ENCODE measurements at places on chromosomes 11 and 22.

GRCh38 chr11:72681226-72682153, 7.3 kb upstream of the PDE2A start:
- no peak for DNase-seq

GRCh38 chr22:33535937-33536875, 384.1 kb downstream of the LARGE1 start:
- no peak for DNase-seq

DNA sequence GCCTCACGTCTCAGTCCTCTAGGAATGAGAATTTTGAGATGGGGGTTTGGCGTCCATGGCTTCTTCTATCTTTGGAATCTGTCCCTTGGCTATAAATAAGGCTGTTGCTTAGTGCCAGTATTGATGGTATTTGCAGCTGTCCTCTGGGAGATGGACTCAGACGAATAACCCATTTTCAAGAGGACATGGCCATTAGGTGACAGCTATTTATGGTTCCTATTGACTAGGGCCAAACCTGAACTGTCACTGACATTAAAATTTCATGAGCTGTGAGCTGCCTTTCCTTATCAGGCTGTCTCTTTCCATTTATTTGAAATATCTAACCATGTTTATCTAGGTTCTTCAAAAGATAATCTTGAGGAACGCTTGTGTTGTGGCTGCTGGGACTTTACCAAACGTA, 92.7 kb downstream of the NAV2 start:
- DNase-seq = no peak

GRCh38 chr11:112118176-112118575, 31.5 kb downstream of the SDHD start:
- no peak for DNase-seq

GRCh38 chr22:50585238-50585637, 2.6 kb upstream of the CHKB start:
- no peak for DNase-seq

- DNase-seq = no peak
Measured at GRCh38 chr11:114799476-114799875, 121.1 kb downstream of the NXPE2 start.

GRCh38 chr11:115215694-115216617, 288.3 kb downstream of the CADM1 start:
- no peak for DNase-seq

- no peak for DNase-seq
Measured at GRCh38 chr22:40107244-40107643, 70.5 kb upstream of the TNRC6B start.

GRCh38 chr22:47615051-47615450, 852.6 kb downstream of the TBC1D22A start:
- no peak for DNase-seq

DNA sequence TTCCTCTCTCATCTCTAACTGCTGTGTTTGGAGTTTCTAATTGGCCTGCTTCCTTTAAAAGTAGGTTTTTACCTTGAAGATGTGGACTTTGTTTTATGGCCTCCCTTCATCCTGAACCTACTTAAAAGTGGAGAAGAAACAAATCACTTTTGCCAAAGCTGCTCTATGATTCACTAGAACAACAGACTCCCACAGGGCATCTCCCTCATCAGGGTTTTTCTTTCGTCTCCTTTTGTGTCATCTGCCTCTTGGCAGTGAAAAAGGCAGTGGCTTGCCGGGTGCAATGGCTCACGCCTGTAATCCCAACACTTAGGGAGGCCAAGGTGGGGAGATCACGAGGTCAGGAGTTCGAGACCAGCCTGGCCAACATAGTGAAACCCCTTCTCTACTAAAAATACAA, 186.6 kb upstream of the MTNR1B start:
- no peak for DNase-seq

- DNase-seq = no peak
Measured at GRCh38 chr11:38594895-38595294, 1996.9 kb upstream of the RAG2 start.

DNA sequence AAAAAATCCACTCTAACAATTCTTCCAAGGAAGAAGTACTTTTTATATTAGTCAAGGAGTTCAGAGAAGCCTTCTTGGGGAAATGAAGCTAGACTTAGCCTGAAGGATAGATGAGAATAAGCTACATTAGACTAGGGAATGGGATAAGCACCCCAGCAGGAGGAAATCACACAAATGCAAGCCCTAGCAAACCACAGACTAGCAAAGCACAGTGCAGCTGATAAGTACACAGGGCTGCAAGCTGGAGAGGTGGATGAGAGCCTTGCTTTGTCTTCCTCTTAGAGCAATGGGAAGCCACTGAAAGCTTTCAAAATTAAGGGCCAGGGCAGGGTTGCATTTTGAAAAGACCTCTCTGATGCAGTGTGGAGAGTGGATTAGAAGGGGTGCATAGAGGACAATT, 946.2 kb downstream of the LRRC4C start:
- DNase-seq = no peak

- DNase-seq = no peak
Measured at GRCh38 chr11:31997955-31998354, 92.9 kb upstream of the RCN1 start.

DNA sequence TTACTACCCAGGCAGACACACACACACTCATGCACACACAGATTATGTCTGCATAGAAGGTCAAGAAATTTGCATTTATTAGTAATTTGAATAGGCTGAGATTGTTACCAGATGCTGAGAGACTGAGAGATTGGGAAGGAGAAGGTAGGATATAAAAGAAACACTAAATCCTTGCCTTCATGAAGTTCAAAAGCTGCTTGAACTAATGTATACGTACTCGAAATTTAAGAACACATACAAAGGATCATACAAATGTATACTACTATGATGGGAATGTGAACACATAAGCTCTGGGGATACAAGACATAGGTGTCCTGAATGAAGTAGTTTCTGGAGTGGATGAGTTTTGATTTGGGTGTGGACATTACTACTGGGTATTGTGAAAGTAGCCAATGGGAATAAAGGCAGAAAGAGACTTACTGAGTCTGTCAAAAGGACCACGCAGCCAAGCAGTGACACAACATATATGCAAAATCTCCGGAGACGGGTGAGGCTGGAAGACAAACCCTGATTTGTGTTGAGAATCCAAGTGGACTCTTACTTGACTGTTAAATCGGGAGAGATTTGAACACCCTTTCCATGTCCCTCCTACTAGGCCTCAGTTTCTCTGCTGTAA, 7.3 kb upstream of the PKNOX2 start:
- no peak for DNase-seq

- no peak for DNase-seq
Measured at GRCh38 chr11:118015385-118015841, 29.2 kb downstream of the IL10RA start.

DNA sequence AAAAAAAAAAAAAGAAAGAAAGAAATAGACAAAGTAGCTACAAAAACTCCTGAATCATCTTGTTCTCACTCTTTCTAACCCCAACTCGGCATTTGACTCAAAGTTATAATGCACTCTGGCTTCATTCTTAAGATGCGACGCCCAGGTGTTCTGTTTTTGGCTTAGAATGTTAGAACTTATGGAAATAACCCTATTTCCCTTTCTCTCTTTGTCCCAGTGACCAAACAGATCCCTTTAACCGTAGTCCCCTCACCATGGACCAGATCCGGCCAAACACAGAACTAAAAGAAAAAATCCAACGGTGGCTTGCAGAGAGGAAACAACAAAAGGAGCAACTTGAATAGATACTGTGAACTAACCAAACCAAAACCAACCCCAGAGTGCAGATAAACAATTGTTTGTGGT, 5.3 kb upstream of the ATP5MG start:
- DNase-seq = no peak

DNA sequence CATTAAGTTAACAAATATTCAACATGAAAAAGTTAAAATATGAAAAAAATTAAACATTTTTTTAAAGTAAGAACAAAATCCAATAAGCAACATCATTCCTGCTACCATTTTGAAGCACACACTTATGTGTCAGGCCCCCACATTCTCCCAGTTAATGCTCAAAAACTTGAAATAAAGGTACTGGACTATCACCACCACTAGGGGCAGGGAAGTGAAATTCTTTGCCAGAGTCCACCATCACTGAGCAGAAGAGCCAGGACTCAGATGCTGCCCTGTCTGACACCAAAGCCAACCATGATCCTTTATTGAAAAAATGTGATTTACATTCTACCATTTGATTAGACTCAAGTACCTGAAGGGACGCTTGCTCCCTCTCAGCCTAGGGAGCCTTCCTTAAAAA, 39.1 kb downstream of the PITPNB start:
- DNase-seq = peak; percentile 8

DNA sequence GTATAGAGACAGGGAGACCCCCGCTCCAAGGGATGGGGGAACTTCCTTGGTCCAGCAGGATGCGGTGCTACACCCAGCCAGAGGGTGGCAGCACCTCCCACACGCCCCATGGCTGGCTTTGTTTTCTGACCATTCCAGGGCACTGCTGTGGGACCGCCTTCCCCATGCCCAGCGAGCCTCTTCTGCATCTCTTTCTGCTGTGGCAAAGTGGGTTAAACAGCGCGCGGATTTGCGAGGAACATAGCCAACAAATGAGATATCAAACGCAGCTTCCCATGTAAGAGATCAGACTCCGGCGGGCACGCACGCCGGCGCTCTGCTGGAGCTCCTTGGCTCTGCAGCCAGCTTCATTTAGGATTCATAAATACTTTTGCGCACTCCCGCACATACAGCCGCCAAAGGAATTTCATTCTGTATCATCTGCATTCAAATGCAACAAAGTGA, 485.8 kb upstream of the CADM1 start:
- no peak for DNase-seq

DNA sequence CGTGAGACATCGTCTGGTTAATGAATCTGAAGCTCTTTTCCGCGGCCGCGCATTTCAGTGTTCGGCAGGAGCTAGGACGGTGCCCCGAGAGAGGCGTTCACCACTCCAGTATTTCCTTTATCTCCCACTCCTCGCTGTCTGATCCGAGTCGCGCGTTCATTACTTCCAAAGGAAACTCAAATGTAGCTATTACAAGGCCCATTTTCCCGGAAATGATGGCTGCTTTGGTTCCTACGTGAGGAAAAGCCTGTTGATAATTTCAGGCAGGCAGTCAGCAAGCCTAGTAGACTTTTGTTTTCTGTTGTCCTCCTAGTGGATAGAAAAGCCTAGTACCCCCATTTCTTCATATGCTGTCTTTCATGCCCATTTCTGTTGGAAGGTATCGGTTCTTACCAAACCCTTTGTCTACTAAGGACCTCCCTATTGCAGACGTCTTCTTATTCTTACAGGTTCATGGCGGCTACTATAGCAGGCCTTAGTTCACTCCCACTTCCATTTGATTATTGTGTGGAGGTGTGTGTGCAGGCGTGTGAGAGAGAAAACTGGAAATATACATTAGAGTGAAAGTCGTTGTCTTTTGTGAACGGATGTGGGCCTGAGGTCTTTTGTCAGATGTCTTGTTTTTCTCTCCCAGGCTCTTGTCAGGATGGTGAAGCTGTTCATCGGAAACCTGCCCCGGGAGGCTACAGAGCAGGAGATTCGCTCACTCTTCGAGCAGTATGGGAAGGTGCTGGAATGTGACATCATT, 737 bp downstream of the RBM4 start:
- DNase-seq = no peak

- DNase-seq = no peak
Measured at GRCh38 chr11:2868506-2869133, 17.0 kb downstream of the CDKN1C start.

DNA sequence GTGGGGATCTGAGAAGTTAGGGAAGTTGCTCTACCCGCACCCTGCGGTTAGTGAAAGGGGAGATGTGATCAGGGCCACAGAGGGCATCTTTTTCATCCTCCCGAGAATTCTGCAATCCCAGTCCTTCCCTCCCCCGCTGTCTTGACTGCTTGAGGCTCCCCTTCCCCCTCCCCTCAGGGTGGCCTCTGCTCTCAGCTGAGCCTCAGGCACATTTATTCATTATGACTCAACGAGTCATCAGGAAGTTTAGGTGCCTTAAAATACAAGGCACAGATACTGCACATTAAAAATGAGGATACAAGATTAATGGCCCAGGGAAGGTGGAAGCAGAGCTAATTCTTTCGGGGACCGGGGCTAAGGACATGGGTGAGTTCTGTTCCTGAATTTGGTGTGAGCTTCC, 104.0 kb downstream of the CACNA1I start:
- DNase-seq = no peak

- DNase-seq = no peak
Measured at GRCh38 chr11:117497206-117497951, 169.7 kb downstream of the CEP164 start.

- DNase-seq = no peak
Measured at GRCh38 chr22:32333141-32333768, 24.4 kb upstream of the RFPL3 start.

GRCh38 chr11:131354251-131354701, 16.1 kb upstream of the NTM start:
- no peak for DNase-seq

DNA sequence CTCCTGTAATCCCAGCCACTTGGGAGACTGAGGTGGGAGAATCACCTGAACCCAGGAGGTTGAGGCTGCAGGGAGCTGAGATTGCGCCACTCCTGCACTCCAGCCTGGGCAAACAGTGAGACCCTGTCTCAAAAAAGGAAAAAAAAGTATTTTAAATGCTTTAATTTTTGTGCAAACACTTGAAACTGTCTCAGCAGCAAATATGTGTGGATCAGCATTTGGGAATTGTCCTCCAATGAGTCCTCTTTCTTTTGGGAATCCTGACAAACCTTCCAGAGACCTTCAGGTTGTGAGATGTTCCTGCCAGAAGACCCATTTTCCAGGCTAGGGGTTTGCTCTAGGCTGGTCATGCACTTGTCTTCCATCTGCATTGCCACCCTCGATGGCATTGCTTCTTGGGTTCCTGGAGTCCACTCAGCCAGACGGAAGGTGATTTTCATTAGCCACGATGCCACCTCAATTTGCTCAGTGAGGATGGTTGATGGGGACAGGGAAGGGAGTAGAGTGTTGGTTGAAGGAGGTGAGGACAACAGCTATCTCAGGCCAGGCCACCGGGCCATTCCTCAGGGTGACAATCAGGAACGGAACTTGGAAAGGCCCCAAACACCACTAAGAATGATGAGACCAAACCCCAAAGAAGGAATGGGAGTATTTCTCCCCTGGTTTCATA, 55.4 kb downstream of the ST14 start:
- no peak for DNase-seq

- DNase-seq = peak; percentile 33
Measured at GRCh38 chr22:24155627-24156140, 25.6 kb upstream of the SUSD2 start.

DNA sequence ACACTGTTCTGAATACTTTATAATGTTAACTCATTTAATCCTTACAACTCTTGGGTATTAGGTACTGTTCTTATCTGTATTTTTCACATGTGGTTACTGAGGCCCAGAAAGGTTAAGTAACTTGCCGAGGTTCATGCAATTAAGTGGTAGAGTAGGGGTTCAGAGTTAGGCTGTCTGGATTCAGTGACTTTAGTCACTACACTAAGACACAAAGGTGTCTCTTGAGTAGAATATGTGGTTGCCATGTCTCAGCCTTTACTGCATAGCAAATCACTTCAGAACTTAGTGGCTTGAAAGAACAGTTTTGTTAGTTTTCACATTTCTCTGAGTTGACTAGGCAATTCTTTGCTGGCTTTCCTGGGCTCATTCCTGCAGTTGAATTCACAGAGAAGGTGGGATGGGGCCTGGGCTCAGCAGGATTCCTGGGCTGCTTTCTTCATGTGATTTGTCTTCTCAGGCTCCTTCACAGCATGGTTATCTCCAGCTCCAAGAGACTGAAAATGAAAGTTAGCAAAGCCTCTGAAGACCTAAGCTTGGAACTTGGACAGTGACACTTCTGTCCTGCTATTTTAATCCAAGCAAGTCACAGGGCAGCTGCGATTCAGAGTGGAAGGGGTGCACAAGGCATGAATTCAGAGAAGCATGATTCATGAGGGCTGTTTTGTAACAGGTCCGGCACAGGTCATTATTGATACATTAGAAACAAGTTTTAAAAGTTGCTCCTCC, 68.3 kb downstream of the SPECC1L start:
- no peak for DNase-seq

All from NCI-H1092 (cell line).